ENCODE measurements at places on chromosomes 2 and 18.

DNA sequence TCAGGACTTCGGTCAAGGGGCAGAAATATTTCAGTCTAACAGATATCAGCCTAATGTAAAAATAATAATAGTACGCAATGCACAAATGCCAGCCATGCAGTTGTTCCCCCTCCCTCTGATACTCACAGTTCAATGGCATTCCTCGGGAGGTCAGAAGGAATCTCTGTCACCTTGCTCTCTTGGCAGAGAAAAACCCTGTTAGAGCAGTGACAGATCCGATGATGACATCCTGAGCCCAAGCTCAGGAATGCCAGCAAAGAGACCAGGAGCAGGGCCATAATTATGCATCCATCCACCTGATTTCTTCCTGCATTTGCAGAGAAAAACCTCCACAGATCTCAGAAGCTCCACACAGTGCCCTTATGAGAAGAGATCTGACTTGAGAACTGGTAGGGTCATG lies at the start of gene FSHR:
FSHR (minus strand) TSS at position 376 of the 400 bp plus-strand sequence; CDS start at position 278, 98 bp downstream.
- DNase-seq, result no peak

DNA sequence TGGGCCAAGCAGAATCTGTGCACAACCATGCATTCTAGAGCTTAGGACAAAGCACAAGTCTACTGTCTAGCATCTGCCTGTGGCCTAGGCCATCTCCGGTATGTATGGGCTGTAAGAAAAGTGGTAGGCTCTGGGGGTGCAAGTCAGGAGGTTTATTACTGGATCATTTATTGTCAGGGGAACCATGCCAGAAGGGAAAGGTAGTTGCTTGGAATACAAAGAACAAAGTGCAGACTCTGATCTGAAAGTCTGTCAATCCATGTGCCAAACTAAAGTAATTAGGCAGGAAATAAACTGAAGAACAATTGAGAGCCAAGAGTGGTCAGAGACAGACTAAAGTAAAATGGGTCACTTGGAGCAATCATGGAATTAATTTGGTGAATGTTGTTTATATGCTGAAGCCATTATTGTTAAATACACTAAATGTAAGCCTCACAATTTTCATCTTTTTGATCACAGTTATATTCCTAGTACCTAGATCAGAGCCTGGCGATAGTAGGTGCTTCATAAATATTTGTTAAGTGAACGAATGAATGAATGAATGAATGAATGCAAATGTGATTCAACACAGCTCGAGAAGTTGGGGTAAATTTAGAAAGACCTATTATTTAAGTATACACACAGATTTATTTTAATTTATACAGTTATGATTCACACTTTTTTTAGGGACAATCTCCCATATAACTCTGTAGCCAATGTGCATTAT lies 260.7 kb upstream of the STON1 start:
- DNase-seq, result no peak

DNA sequence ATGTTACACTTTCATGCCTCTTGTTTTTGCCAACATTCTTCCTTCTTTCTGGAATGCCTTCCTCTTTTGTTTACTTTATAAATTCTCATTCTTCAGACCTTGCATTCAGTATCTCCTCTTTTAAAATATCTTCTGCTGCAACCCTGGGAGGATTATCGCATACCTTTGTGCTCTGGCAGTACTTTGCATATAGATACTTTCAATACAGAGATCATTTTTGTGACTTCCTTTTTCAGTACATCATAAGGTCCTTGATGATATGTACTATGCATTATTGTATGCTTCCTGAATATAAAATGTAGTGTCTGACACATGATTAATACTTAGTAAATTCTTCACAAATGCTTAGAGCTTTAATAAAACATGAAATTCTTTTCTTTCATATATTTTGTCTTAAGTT lies 538.7 kb downstream of the TRIB2 start:
- DNase-seq, result no peak

GRCh38 chr2:226893216-226893615 lies 57.4 kb downstream of the RHBDD1 start:
- DNase-seq, result no peak

GRCh38 chr2:7987992-7988391 lies 693.9 kb upstream of the ID2 start:
- no peak for DNase-seq

All from H54 (cell line).